ENCODE measurements at places on chromosomes 5 and 9. TPM values are rescaled to one million over a fixed set of nuclear protein-coding genes. Genes with fewer than 3 reads are reported as not detected.

DNA sequence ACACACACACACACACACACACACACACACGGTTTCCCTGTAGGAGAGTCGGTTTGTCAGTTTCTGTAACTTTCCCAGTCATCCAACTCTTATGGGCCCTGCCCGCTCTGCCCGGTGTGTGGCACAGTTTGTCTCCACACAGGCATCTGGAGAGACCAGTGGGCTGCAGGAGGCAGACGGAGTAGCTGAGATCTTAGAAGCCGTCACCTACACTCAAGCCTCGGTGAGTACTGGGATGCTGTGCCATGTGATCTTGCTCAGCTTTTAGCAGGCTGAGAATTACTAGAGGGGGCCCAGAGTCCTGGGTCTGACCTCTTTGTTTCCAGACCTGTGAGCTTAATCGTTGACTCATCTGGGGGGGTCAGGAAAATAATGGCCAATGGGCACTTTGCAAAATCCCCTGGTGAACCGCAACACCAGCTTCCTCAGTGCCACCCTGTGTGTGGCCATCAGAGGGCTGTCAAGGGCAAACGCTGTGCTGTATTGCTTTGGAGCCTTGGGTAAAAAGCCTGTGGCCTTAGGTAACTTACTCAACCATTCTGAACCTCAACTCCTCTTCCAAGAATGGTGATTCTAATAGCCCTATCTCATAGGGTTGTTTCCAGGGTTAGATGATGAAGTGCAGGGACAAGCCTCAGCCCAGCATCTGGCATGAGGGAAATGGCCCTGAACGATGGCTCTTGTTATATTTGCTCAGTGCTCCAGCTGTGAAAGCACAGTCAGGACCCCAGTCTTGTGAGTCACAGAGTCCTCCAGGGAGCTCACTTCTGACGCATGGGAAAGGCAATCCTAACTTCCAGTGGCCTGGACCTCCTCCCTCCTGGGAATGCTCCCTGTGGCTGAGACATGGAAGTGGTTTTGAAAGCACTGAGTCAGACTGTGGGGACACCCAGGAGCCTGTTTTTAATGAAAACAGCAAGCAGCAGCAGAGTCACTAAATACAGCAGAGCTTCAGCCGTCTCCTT, 45.6 kb downstream of the COL15A1 start:
- no peak for DNase-seq

The GZMA gene
- total RNA-seq = 3.7 TPM

GRCh38 chr9:31253800-31254762, 1130.4 kb upstream of the ACO1 start:
- no peak for DNase-seq

DNA sequence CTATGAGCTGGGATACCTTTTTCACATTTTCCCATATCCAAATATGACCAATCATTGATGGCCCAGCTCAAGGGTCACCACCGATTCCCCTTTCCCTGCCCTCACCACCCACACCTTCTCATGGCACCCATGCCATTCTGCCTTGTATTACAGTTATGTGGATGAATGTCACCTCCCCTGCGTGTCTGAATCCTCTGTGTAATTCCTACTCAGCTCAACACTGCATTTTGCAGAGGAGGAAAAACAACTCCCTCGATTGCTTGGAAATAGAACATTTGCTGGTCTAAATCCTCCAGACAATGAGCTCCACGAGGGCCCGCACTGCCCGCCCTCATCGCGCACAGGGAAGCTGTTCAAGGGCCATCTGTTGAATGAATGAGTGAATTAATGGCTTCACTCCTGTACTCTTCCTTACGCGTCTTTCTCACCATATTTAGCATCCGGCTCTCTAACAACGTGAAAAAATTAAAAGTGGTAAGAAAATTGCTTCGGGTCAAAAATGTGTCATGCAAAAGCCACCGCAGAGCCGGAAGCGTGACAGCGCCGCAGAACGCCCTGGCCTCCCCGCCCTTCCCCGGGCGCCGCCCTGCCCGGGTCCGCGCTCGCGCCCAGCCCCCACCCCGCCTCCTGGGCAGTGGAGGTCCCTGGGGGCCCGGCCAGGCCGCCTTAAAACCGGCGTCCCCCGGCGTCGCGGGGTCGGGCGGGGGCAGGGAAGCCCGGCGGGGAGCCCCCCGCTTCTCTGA, 704 bp downstream of the SUSD1 start:
- DNase-seq = no peak

The GARIN3 gene
- not detected for total RNA-seq

The RAD50 gene
- 23.7 TPM for total RNA-seq

The UBE2QL1 gene
- total RNA-seq = 0.31 TPM

GRCh38 chr5:125411071-125411743, 664.8 kb upstream of the ZNF608 start:
- no peak for DNase-seq

DNA sequence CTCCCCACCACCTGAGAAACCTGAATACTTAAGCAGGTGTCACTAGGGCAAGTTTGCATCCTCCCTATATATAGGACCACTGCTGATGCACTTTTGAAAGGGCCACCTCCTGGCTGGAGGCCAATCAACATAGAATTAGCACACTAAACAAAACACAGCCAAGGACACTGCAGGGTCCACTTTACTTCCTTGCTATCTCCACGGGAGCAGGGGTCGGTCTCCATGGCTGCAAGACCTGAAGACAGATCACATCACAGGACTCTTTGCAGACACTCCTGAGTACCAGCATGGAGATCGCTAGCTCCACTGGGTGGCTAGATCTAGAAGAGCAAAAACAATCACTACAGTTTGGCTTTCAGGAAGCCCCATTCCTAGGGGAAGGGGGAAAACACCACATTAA, 72.3 kb downstream of the C9orf153 start:
- no peak for DNase-seq

- DNase-seq = no peak
Observed at GRCh38 chr5:126031989-126032716, 391.1 kb upstream of the GRAMD2B start.

The ANKRD55 gene
- 0.09 TPM for total RNA-seq

The ENTREP1 gene
- 9.2 TPM for total RNA-seq

DNA sequence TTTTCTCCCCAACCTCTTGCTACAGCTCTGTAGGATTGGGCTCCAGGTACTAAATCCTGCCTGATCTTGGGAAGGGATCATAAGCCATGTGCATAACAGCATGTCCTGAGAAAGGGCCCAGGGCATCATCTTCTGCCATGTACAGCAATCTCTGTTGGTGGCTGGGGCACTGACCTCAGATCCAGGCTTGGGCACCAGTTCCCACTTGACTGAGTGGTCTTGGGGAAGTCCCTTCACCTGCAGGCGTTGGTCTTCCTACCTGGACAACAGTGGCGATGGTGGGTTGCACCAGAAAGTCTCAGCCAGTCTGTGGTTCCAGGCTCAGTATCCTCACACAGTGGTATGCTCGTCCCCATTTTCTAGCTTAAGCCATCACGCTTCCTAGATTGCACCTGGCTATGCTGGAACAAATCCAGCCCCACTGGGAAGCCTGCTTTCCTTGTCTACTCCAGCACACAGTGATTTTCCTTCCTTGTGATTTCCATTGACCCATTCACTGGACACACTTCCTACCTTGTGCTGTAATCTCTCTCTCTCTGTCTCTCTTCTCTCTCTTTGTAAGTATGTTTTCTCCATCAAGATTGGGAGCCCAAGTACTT, 121.7 kb upstream of the PITX1 start:
- DNase-seq = no peak

- no peak for DNase-seq
Observed at GRCh38 chr9:96014078-96014477, 138.6 kb downstream of the ERCC6L2 start.

The HNRNPA0 gene
- total RNA-seq = 10.1 TPM
